ENCODE measurements at places on chromosomes 4 and X.

DNA sequence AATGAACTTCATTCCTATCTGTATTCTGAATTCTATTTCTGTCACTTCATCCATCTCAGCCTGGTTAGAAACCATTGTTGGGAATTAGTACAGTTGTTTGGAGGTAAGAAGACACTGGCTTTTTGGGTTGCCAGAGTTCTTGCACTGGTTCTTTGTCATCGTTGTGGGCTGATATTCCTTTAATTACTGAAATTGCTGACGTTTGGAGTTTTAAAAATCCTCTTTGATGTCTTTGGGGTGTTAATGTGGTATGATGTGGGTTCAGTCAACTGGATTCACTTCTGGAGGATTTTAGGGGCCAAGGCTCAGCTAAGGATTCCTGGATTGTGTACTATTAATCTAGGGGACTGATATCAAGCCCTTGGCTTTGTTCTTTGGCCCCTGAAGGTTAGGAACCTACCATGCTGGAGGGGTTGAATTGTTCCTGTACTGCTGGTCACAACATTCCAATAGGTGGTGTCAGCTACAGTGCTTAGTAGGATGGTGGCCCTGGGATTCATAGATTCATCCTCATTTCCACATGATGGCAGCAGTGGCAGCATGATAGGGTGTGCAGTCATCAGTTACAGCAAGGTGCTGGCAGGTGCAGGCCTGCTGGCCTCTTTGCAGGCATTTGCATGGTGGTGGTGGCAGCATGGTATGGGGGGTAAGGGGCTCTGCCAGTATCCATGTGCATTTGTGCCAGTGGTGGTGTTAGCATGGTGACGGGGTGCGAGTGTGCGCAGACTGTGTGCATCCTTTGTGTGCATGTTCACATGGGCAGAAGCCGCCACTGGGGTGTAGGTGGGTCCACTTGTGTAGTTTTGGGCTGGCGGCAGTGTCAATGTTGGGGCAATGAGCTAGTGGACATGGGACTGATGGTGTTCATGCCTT lies 301.3 kb downstream of the TEX13C start:
- DNase-seq = no peak

GRCh38 chr4:7196288-7196651 lies 3.9 kb downstream of the SORCS2 start:
- no peak for DNase-seq

DNA sequence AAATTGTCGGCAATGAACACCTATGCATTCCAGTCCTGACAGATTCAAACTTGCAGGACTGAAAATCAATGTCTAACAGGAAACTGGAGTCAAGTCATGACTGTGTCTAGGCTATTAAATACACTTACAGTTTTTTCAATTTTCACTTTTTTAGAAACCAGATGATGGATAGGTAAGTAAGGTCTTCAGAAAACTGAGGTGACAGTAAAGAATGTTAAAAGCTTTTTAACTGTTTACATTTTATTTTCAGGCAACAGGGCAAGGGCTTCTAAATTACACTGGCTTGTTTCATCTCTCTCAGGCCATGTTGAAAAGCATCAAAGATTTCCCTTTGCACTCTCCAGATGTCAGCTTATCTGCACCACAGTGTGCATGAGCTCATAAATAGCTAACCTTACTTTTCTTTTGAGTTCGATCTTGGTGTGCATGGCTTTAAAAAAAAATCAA lies 65.2 kb downstream of the SEC24D start:
- no peak for DNase-seq

- no peak for DNase-seq
These were observed 300.5 kb downstream of the TRIML1 start for GRCh38 chr4:188439641-188440311.

- no peak for DNase-seq
These were observed 397.0 kb downstream of the GPAT3 start for GRCh38 chr4:83932750-83933391.

GRCh38 chrX:133676344-133677122 lies 261.2 kb upstream of the GPC4 start:
- no peak for DNase-seq

DNA sequence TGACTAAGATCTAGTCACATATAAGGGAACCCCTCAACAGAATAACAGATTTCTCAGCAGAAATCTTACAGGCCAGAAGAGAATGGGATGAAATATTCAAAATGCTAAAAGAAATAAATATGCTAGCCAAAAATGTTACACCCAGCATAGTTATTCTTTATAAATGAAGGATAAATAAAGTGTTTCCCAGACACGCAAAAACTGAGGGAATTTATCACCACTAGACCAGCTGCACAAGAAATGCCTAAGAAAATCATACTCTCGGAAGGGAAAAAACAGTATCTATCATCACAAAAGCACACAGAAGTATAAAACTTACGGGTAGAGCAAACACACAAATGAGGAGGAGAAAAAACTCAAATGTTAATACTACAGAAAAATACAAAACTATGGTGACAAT lies 162.1 kb downstream of the HHIP start:
- no peak for DNase-seq

- no peak for DNase-seq
These were observed 2.1 kb upstream of the ETDC start for GRCh38 chrX:135307171-135307570.

GRCh38 chr4:6802626-6803025 lies 20.1 kb downstream of the KIAA0232 start:
- no peak for DNase-seq

Data from activated gamma-delta T cell treated with anti-CD3 and anti-CD28 coated beads, Interleukin-2, amount 50 U/mL, for 16 hours (primary cell).